ENCODE measurements at places on chromosomes 6 and 20.

DNA sequence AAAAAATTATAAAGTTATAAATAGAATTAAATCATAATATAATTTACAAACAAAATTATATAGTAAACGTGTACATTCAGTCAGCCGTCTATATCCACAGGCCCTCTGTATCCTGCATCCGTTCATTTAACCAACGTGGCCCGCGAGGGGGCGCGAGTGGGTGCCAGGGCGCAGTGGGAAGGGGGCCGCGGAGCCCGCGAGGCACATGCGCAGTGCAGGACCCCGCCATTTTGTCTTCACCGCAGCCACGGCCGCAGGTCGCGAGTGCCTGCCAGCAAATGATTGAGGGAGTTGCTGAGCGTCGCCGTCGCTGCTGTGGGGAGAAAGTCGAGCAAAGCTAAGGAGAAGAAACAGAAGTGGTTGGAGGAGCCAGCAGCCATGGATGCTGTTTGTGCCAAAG, 53.4 kb upstream of the ECI2 start:
- H3K4me3 ChIP-seq = no peak overlapping the region
- no peak overlapping the region for H3K27ac ChIP-seq
- no peaks in the 10 kb centered on the region for H3K4me1 ChIP-seq
- H3K27me3 ChIP-seq = peaks cover 7% of the 10 kb centered on the region
- no peak for DNase-seq

DNA sequence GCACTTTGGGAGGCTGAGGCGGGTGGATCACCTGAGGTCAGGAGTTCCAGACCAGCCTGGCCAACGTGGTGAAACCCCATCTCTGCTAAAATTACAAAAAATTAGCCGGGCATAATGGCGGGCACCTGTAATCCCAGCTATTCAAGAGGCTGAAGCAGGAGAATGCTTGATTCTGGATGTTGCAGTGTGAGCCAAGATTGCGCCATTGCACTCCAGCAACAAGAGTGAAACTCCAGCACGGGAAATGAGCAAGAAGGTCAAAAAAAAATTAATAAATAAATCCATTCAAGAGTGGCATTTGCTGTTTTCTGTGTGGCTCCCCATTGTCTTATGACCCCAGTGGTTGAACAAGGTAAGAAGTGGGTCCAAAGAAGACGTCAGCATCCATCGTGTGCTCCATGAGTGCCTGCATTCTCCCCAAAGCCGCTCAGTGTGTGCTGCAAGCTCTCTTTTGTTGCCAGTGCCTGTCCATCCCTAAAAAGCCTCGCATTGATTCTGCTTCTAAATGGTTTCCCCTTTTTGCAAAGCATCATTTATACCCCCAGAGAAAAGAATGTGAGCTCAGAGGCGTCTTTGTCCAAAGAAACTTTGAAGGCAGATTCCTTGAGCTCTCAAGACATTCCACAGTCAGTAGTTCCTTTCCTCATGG, 38.8 kb upstream of the MAP3K4 start:
- no peak overlapping the region for H3K4me3 ChIP-seq
- no peaks in the 10 kb centered on the region for H3K4me1 ChIP-seq
- no peak overlapping the region for H3K27ac ChIP-seq
- no peaks in the 10 kb centered on the region for H3K36me3 ChIP-seq

DNA sequence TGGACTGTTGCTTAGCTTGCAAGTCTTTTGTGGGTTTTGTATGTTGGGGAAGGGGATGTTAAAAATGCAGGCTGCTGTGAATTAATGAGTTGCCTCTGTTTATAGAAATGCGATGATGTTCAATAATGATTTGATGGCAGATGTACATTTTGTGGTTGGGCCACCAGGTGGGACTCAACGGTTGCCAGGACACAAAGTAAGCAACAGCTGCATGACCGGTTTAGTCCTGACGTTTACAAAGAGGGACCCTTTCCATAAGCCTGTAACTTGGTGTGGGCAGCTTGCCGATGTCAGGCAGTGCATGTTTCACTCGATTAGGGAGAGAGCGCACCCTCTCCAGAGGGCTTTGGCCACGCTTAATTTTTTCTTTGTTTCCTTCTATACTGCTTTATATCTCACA, 1.3 kb downstream of the BTBD3 start:
- no peak overlapping the region for H3K4me3 ChIP-seq
- H3K36me3 ChIP-seq = peaks cover 6% of the 10 kb centered on the region
- DNase-seq = no peak
- H3K4me1 ChIP-seq = no peaks in the 10 kb centered on the region
- no peak overlapping the region for H3K27ac ChIP-seq

GRCh38 chr6:70849348-70850069, 107.4 kb downstream of the B3GAT2 start:
- no peaks in the 10 kb centered on the region for H3K4me1 ChIP-seq
- no peak overlapping the region for H3K4me3 ChIP-seq
- no peak for DNase-seq
- H3K27me3 ChIP-seq = no peaks in the 10 kb centered on the region

- no peaks in the 10 kb centered on the region for H3K27me3 ChIP-seq
- H3K36me3 ChIP-seq = peaks cover 40% of the 10 kb centered on the region
- H3K4me1 ChIP-seq = peaks cover 54% of the 10 kb centered on the region
- peak overlapping the region; percentile 34 for H3K27ac ChIP-seq
Observed at GRCh38 chr6:42569102-42570028, 5.5 kb downstream of the UBR2 start.

DNA sequence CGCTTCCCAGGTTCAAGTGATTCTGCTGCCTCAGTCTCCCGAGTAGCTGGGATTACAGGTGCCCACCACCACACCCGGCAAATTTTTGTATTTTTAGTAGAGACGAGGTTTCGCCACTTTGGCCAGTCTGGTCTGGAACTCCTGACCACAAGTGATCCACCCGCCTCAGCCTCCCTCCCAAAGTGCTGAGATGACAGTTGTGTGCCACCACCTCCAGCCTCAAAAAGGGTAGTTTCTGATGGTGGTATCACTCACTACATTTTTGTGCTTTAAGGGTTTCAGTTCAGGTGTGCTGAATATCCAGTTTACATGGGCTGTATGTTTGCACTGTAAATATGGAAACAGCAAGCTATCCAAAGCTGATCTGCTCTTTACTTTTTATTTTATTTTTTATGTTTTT, 12.1 kb upstream of the ADGRG6 start:
- no peak overlapping the region for H3K4me3 ChIP-seq
- no peaks in the 10 kb centered on the region for H3K4me1 ChIP-seq
- no peak for DNase-seq
- no peak overlapping the region for H3K27ac ChIP-seq
- peaks cover 4% of the 10 kb centered on the region for H3K27me3 ChIP-seq
- H3K36me3 ChIP-seq = no peaks in the 10 kb centered on the region

DNA sequence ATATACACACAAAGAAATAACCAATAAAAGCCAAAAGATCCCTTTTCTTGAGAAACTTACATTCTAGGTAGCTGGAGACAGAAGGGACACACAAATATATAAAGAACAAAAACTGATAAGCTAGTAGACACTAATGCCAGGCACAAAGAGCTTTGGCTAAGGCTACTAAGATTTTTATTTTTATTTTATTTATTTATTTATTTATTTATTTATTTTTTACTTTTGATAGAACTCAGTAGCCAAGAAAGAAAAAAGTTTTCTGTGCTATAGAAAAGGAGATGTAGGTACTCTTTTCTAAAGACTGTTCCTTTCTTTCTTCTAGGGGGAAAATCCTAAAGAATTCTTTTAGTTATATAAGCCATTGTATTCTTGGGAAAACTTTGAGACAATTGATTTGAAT, 34.1 kb downstream of the THEMIS start:
- H3K27me3 ChIP-seq = no peaks in the 10 kb centered on the region
- H3K4me1 ChIP-seq = peaks cover 71% of the 10 kb centered on the region
- no peak overlapping the region for H3K27ac ChIP-seq
- H3K36me3 ChIP-seq = peaks cover 76% of the 10 kb centered on the region
- no peak overlapping the region for H3K4me3 ChIP-seq
- DNase-seq = no peak

DNA sequence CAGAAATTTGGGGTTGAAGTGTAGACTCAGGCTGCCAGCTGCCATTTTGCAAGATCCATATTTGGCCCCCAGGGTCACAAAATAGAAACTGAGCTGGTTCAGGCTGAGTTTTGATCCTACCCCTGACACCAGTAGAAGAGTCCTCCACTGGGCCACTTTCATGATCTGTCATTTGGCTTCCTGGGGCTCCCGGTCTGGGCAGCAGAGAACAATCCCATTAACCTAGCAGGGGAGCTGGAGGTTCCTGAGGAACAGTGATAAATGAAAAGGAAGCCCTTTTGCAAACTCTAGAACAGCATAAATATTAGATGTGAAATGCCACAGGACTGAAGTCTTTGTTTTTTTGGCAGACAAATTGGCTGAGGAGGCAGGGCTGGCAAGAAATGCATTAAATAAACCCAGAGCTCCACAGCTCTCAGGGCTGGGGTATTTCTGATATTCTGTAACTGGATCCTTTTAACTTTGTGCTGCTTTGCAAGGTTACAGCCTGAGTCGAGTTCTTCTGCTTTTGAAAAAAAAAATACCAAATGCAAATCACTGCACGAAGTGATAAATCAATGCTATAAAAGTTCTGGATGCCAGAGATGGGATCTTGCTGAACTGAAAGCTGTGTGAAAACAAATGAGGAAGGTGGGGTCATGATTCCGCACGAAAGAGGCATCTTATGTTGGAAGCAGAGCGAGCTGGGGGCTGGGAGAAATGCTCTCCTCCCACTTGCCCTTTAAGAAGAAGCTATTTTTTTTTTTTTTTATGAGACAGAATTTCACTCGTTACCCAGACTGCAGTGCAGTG, 64.4 kb downstream of the SULF2 start:
- no peak overlapping the region for H3K4me3 ChIP-seq
- DNase-seq = no peak
- H3K27me3 ChIP-seq = peaks cover 6% of the 10 kb centered on the region
- H3K36me3 ChIP-seq = no peaks in the 10 kb centered on the region
- peaks cover 20% of the 10 kb centered on the region for H3K4me1 ChIP-seq

- no peak overlapping the region for H3K27ac ChIP-seq
- H3K4me1 ChIP-seq = no peaks in the 10 kb centered on the region
- no peak for DNase-seq
Observed at GRCh38 chr20:38067717-38068365, 34.3 kb downstream of the RPRD1B start.

- H3K36me3 ChIP-seq = no peaks in the 10 kb centered on the region
- H3K27ac ChIP-seq = no peak overlapping the region
- no peaks in the 10 kb centered on the region for H3K4me1 ChIP-seq
- no peak for DNase-seq
- H3K4me3 ChIP-seq = no peak overlapping the region
- H3K27me3 ChIP-seq = peaks cover 11% of the 10 kb centered on the region
Observed at GRCh38 chr20:20331817-20332216, 36.1 kb upstream of the INSM1 start.

DNA sequence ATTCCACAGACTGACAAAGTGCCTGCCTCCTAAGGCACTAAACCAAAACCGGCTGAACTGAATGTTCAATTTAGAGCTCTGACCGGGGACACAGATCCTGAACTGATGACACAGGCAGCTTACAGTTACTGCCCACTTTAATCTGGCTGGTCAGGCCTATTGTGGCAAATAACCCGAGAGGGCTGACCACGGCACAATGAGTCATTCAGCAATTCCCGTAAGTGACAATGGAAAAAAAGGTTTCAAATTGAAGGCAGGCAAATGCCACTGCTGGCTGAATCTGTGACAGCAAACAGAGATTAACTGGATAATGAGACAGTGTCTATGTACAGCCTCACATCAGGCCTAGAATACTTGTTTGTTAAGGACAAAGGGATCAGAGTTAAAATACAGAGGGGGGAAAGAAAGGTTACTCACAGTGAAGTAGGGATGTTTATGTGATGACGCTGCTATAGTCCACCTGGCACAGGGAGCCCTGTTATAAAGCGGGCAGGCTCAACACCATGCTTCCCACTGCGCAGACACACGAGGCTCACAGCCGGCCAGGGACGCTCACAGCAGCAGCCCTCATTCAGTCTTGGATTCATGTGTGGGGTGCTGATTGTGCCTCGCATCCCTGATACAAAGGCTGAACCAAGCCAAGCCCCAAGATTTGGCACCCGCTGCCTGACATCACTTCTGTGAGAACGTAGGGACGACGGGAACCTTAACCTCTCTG, 54.4 kb downstream of the RTN4IP1 start:
- no peak overlapping the region for H3K27ac ChIP-seq
- H3K27me3 ChIP-seq = no peaks in the 10 kb centered on the region
- DNase-seq = no peak

DNA sequence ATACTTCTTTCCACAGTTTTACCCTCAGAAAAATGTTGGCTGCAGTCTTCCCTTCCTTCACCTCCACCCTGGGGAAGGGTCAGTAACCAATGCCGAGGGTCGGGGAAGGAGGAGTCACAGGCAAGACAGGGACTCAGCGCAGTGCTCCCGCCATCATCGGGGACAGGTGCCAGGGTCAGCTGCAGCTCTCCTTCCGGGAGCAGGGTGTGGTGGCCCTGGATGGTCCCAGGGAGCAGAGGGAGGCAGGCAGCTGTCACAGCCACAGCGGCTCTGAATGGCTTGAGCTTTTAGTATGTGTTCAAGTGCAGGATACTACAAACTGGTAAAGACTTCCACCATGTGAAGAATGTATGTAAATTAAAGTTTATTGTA, 26.0 kb upstream of the PI16 start:
- DNase-seq = no peak
- no peak overlapping the region for H3K4me3 ChIP-seq
- H3K4me1 ChIP-seq = peaks cover 31% of the 10 kb centered on the region
- no peaks in the 10 kb centered on the region for H3K27me3 ChIP-seq
- H3K27ac ChIP-seq = no peak overlapping the region
- peaks cover 16% of the 10 kb centered on the region for H3K36me3 ChIP-seq

- H3K27me3 ChIP-seq = peaks cover 12% of the 10 kb centered on the region
- H3K4me3 ChIP-seq = no peak overlapping the region
- DNase-seq = no peak
- H3K36me3 ChIP-seq = no peaks in the 10 kb centered on the region
- peaks cover 6% of the 10 kb centered on the region for H3K4me1 ChIP-seq
Observed at GRCh38 chr6:7469696-7470095, 71.8 kb upstream of the DSP start.

GRCh38 chr6:72721346-72721745, 99.5 kb downstream of the KCNQ5 start:
- no peaks in the 10 kb centered on the region for H3K4me1 ChIP-seq
- H3K27ac ChIP-seq = no peak overlapping the region
- H3K4me3 ChIP-seq = no peak overlapping the region
- H3K36me3 ChIP-seq = peaks cover 4% of the 10 kb centered on the region

- peak overlapping the region; percentile 90 for H3K4me3 ChIP-seq
- H3K4me1 ChIP-seq = peaks cover 50% of the 10 kb centered on the region
- peaks cover 44% of the 10 kb centered on the region for H3K36me3 ChIP-seq
- H3K27ac ChIP-seq = peak overlapping the region; percentile 99
Observed at GRCh38 chr6:43054206-43054943, 724 bp upstream of the CUL7 start.

Data from activated CD8-positive, alpha-beta T cell treated with anti-CD3 and anti-CD28 coated beads, Interleukin-2, amount 10 ng/mL, durations not matched to agents 7 days and 5 days (primary cell).